ENCODE measurements at places on chromosomes 7 and 10. TPM values are rescaled to one million over a fixed set of nuclear protein-coding genes. Genes with fewer than 3 reads are reported as not detected.

The MORN4 gene
- 6.2 TPM for total RNA-seq

The MYO3A gene
- total RNA-seq: not detected

The ERVW-1 gene
- not detected for total RNA-seq

The CHCHD2 gene
- total RNA-seq: 754 TPM

The NSMCE4A gene
- total RNA-seq: 51.1 TPM

The CCDC6 gene
- 25.4 TPM for total RNA-seq

The SPACDR gene
- not detected for total RNA-seq

The GPR15LG gene
- total RNA-seq: not detected

The CDHR1 gene
- total RNA-seq: 3.0 TPM

The CYP26A1 gene
- not detected for total RNA-seq

The ABCB4 gene
- total RNA-seq: not detected

The CAPZA2 gene
- total RNA-seq: 53.2 TPM

The CUBN gene
- under 0.01 TPM for total RNA-seq

The CXCL12 gene
- not detected for total RNA-seq
